ENCODE measurements at places on chromosomes 16 and 17.

DNA sequence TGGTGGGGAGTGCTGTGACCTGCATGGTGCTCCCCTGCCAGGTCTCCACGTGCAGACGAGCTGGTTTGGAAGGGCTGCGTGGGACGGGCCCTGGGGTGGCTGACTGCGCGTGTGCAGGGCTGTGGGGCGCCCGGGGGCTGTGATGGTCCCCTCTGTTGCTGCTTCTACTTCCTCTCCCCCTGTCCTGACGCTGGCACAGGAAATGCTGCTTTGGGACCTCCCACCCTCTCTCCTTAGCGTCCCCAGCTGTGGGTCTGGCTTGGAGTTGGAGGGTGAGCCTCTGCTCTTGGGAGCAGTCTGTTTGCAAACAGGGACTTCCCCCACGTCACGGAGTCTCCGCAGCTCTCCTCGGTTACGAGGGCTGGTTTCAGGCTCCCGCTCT is 35.2 kb downstream of the TSC2 start:
- no peak for DNase-seq

GRCh38 chr17:65039336-65039988 is 17.1 kb downstream of the GNA13 start:
- DNase-seq: no peak

- no peak for DNase-seq
Measured at GRCh38 chr16:66416939-66417700, 10.0 kb upstream of the BEAN1 start.

- DNase-seq: no peak
Measured at GRCh38 chr17:36593656-36594316, 2.1 kb downstream of the DHRS11 start.

GRCh38 chr16:21722771-21723455 is 59.1 kb downstream of the OTOA start:
- no peak for DNase-seq

GRCh38 chr17:77778636-77779489 is 179.6 kb upstream of the TNRC6C start:
- DNase-seq: peak; percentile 64

DNA sequence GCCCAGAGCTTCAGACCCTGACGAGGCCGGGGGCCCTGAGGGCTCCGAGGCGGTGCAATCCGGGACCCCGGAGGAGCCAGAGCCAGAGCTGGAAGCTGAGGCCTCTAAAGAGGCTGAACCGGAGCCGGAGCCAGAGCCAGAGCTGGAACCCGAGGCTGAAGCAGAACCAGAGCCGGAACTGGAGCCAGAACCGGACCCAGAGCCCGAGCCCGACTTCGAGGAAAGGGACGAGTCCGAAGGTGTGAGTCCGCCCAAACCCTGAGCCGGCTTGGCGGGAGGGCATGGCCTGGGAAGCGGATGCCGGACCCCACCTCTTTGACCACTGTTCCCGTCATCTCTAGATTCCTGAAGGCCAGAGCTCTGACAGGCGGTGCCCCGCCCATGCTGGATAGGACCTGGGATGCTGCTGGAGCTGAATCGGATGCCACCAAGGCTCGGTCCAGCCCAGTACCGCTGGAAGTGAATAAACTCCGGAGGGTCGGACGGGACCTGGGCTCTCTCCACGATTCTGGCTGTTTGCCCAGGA is 4.4 kb downstream of the NOL3 start:
- no peak for DNase-seq

- DNase-seq: no peak
Measured at GRCh38 chr17:38456031-38456815, 28.0 kb downstream of the ARHGAP23 start.

- DNase-seq: no peak
Measured at GRCh38 chr17:4229627-4230541, 33.9 kb downstream of the ANKFY1 start.

DNA sequence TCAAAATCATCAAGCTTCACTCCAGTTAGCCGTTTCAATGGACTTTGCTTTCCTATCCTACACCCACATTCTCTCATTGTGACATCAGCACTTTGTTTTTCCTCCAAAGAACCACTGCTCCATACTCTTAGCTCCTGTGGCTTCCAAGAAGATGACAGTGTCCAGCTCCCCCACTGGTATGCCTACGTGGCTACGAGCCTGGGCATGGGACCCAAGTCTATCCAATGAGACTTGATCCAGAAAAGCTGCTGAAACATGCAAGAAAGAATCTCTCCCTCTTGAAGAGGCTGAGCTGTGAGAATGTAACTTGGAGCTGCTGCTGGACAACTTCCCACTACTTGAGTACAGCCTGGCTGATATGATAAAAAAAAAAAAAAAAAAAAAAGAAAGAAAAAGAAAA is 9.4 kb downstream of the TOX3 start:
- no peak for DNase-seq

- no peak for DNase-seq
Measured at GRCh38 chr16:89100601-89101302, 7.1 kb downstream of the ACSF3 start.

- DNase-seq: peak; percentile 53
Measured at GRCh38 chr17:8894673-8895578, 27.5 kb upstream of the PIK3R6 start.

- DNase-seq: peak; percentile 13
Measured at GRCh38 chr16:20774703-20775362, 11.0 kb downstream of the ACSM3 start.

GRCh38 chr16:74726716-74727115 is 26.1 kb upstream of the MLKL start:
- DNase-seq: no peak

DNA sequence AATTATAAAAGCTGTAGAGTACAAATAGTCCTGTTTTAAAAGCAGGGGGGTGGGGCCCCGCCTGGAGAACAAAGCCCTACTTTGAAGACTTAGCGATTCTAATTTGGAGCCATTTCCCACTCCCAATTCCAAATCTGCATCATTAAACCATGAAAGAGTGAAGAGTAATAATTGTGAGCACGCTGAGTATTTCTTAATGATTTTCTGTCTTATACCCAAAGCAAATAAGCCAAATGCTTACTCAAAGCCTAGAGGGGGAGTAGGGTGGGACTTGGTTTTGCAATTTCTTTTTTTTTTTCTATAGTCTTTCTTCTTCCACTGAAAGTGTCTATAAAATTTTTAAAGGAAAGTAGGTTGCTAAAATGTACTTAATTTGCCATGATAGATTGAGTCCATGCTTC is 470.1 kb downstream of the TOX3 start:
- no peak for DNase-seq

DNA sequence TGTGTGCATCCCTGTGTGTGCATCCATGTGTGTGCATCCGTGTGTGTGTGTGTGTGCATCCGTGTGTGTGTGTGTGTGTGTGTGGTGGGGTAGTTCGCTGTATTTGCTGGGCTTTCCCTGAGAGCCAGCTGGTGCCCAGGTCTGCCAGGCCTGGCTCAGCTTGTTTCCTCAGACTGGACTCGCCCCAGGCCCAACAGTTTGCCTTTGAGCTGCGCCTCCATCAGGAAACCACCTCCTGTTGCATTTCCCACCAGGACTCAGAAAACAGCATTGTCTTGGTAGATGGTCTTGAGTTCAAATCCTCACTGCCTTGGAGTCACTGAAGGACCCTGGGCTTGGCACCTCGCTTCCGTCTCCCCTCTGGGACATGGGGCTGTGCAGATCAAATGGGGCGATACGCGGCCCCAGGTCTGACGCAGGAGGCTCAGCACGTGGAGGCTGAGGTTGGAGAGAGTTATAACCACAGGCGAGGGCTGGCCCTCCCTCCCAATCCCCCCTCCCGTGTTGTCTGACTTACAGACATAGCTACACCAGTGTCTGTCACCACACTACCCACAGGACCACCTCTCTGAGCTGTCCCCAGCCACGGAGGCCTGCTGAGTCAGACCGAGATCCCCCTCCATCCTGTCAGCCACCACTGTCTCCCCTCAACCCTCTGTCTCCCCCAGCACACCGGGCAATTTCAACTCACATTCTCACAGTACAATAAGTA is 4.7 kb downstream of the ITGAE start:
- no peak for DNase-seq

- DNase-seq: no peak
Measured at GRCh38 chr17:622356-622755, 92.3 kb downstream of the VPS53 start.

DNA sequence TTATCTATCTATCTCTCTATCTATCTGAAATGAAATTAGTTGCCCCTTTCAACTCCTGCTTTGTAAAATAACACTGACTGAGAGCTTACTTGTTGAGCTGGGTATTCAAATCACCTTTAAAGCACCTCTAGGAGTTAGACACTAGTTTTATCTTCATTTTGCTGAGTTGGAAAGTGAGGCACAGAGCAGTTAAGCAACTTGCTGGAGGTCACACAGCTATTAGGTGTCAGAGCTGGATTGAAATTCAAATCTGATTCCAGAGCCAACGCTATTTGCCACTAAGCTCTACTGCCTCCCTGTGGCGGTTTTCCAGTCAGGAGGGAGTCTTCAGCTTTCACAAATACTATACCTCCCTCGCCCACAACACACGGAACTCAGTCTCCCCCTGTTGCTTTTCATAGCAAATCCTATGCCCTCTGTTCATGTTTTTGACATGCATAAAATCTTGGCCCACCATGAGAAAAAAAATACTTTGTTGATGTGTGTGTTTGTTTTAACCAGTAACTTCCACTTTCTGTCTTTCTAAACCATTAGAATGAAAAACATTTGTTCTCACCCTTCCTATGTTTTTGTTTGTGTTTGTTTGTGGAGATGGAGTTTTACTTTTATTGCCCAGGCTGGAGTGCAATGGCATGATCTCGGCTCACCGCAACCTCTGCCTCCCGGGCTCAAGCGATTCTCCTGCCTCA is 74.8 kb upstream of the SMURF2 start:
- DNase-seq: peak; percentile 38

GRCh38 chr17:19996086-19996485 is 13.1 kb upstream of the SPECC1 start:
- no peak for DNase-seq

DNA sequence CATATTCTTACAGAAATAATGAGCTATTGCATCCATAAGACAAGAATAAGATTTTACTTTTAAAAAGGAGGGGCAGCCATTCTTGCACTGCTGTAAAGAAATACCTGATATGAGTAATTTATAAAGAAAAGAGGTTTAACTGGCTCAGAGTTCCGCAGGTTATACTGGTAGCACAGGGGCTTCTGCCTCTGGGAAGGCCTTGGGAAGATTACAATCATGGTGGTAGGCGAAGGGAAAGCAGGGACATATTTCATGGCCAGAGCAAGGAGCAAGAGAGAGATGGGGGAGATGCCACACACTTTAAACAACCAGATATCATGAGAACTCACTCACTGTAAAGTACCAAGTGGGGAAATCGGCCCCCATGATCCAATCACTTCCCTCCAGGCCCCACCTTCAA is 20.9 kb upstream of the CSNK2A2 start:
- DNase-seq: no peak

DNA sequence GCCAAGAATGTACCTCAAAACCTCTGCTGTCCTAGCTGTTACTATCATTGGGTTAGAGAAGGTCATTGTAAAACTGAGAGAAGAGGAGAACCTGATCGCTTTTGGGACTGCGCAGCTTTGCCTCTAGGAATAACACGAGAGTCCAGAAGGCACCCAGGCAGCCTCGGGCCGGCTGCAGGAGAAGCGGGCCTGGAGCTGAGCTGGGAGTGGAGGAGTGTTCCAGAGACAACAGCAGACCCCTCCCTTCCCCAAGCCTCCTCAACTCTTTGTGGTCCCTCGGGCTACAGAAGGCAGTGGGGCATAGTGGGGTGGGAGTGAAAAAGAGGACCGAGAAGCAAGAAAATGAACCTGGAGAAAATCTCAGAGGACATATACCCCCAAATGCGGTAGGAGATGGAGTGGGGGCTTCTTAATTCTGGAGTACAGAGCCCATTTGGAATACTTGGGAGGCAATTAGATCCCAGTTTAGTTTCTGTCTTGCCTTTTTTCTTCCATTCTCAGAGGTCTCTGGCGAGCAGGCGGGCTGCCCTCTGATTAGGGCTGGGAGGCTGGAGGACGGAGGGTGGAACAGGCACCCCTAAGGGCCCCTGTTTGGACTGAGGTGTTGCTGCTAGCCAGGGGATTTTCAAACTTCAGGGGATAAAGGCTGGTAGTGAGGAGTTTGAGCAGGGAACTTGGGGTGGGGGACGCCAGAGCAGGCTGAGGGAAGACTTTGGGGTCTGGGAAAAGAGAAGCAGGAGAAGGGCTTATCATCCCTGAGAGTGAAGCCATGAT is 13.3 kb upstream of the HOXB2 start:
- no peak for DNase-seq

DNA sequence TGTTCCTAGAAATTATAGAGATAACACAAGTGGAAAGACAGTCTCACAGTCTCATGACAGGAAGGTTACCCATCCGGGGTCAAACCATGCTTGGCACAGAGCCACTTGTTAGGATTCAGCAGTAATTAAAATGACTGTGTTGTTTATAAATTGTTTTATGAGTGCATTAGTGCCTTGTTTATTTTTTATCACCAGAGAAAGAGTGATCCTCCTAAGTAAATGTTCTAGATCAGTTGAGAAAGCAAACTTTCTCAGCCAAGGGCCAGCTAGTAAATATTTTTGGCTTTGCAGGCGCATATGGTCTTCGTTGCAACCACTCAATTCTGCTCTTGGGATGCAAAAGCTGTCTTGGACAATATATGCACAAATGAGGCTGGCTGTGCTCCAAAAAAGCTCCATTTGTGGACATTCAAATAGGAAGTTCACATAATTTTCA is 253.9 kb upstream of the CACNG5 start:
- DNase-seq: no peak

GRCh38 chr17:38853292-38854219 is at the start of gene RPL23:
TSS of gene RPL23 (minus strand) at chr17:38853721. CDS start at chr17:38853710, 11 bp downstream.
- DNase-seq: peak; percentile 99

- no peak for DNase-seq
Measured at GRCh38 chr17:17140590-17140980, 65.5 kb downstream of the PLD6 start.

DNA sequence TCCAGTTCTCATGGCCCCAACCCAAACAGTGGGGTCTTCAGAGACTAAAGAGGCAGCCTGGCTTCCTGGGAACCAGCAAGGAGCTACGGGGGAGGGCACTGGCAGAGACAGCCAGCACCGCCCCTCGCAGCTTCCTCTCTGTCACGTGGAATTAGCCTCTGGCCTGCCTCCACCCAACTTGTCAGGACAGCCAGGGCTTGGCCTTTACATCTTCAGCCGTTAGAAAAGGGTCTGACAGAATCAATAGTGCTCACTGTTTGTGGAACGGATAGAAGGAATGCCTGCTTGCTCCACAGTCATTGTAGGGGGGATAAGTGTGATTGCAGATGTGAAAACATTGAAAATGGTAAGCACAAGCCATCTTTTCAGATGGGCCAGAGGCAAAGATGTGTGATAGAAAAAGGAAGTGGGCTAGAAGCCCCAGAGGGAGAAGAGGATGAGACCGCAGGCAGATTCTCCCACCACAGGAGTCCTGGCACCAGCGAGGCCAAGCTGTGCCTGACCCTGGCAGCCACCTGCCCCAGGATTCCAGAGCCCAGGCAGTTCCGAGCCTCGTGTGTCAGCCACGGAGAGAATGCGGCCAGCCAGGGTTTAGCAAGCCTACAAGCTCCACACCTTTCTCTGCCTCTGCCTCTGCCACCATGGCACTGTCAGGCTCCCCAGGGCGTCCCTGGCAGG is 18.6 kb downstream of the GRIN2C start:
- no peak for DNase-seq

- DNase-seq: no peak
Measured at GRCh38 chr16:58656899-58657298, 27.3 kb upstream of the CNOT1 start.

Measured in NCI-H2081 (cell line).